ENCODE measurements at places on chromosomes 3 and 15.

DNA sequence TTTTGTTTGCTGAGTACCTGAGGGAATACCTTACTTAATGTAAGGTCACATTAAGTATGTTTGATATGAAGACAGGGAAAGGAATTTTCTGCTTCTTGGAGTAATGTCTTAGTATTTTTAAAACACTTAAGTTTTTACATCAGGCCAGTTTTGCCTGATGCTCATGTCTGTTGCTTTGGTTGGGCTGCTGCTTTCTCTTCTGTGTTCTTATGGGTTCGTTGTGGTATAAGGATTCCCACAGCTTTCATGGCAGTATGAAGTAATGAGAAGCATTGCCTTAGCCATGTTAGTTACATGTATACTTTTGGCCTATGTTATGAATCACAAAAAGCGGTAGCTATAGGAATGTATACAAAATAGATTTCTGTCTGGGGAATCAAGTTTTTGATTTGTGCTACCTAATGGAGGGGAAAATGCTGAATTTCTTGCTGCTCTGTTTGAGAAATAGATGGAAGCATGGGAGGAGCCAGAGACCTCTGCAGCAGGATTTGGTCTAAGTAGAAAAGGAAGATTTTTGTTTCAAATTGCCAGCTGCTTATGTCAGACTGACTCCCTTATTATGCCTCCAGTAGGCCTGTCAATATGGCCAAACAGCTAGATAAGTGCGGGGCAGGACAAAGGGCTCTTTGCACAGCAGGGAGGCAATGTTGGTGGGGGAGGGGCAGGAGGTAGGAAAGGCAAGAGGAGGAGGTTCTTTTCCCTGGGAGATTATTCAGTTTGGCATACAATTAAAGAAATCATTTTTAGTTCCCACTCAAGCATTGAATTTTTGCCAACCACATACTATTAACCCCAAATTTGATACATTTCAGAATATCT lies 5.2 kb downstream of the SETD5 start:
- no peak for DNase-seq

DNA sequence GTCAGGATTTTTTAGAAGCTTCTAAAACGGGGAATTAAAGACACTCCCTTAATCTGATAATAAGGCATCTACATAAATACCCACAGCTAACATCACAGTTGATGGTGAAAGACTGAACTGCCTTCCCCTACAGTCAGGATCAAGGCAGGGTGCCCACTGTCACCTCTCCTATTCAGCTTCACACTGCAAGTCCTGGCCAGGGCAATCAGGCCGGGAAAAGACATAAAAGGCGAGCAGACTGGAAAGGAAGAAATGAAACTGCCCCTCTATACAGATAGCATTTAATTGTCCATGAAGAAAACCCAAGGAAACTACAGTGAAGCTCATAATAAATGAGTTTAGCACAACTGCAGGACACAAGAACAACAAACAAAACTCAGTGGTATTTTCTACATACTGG lies 61.7 kb downstream of the HERC2 start:
- no peak for DNase-seq

- no peak for DNase-seq
Measured at GRCh38 chr15:74179983-74180880, 6.7 kb downstream of the ISLR start.

DNA sequence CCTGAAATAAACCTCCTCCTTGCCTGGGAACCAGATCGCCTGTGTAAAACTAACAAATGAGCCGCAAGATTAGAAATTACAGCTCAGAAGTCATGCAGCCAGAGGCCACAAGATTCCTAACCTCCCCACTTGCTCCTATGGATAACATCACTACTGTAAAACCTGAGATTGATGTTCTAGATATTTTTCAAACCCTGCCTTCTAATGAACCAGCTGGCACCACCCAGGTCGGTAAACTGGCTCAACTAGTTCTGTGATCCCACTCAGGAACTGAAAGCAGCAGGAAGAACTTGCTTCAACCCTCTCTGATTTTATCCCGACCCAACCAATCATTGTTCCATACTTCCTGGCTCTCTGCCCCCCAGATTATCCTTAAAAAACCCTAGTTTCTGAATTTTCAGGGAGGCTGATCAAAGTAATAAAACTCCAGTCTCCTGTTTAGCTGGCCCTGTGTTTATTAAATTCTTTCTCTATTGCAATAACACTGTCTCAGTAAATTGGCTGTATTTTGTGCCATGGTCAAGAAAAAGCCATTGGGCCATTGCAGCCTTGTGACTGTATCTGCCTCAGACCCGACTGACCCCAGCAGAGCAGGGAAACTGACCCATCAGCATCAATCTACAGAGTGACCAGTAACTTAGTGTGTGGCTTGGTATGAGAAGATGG lies 98.9 kb downstream of the RPLP1 start:
- no peak for DNase-seq

DNA sequence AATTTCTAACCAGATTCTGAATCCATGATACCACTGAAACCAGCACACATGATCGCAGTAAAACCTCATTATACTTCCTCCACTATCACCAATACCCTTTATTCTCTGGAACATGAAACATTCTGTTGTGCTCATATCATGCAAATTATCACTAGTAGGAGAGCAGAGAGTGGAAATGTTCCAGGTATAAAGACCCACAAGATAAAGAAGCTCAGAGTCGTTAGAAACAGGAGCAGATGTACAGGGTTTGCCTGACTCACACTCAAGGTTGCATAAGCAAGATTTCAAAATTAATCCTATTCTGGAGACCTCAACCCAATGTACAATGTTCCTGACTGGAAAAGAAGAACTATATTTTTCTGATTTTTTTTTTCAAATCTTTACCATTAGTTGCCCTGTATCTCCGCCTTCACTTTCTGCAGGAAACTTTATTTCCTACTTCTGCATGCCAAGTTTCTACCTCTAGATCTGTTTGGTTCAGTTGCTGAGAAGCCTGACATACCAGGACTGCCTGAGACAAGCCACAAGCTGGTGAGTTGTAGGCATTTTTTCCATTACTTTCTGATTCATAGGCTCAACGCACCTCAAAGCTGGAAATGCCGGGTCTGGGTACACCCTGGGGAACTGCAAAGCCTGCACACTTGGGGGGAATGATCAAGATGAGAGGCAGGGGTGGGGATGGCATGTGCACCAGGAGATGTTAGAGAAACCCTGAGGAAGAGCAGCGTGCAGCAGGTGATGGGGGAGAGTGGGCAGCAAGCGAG lies at the start of gene CCR2:
TSS of gene CCR2 (plus strand) at position 465 of the 764 bp plus-strand sequence. CDS start 3,417 bp downstream, outside the sequence.
- DNase-seq, result peak; percentile 23

- DNase-seq, result no peak
Measured at GRCh38 chr3:126306888-126307482, 50.2 kb downstream of the KLF15 start.

GRCh38 chr15:33160581-33161165 lies 33.8 kb downstream of the FMN1 start:
- DNase-seq, result no peak

- DNase-seq, result no peak
Measured at GRCh38 chr15:38088971-38089370, 154.5 kb downstream of the TMCO5A start.

GRCh38 chr15:88681610-88682221 lies 42.9 kb downstream of the ISG20 start:
- DNase-seq, result no peak

- DNase-seq, result peak; percentile 19
Measured at GRCh38 chr3:197186887-197187588, 111.4 kb downstream of the DLG1 start.

- DNase-seq, result no peak
Measured at GRCh38 chr15:71654720-71655174, 155.6 kb upstream of the NR2E3 start.

- no peak for DNase-seq
Measured at GRCh38 chr3:129021140-129021551, 20.0 kb downstream of the EFCC1 start.

GRCh38 chr3:108175352-108175751 lies 46.9 kb downstream of the IFT57 start:
- DNase-seq, result no peak

DNA sequence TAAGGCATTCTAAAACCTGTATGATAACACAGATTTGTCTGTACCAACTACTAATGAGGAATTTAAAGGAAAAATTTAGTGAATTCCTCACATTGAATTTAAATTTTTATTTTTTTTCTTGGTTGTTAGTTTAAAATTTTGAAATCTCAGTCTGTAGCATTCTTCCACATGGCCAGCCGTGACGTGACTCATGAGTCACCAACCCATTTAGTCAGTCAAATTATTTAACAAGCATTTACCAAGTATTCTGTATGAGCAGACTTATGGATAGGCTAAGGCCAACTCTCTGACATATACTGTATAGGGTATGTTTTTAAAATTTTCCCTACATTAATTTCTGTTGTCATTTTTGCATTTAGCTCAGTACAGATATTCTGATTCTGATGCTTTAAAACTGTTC lies 112.9 kb downstream of the CNTN4 start:
- no peak for DNase-seq

DNA sequence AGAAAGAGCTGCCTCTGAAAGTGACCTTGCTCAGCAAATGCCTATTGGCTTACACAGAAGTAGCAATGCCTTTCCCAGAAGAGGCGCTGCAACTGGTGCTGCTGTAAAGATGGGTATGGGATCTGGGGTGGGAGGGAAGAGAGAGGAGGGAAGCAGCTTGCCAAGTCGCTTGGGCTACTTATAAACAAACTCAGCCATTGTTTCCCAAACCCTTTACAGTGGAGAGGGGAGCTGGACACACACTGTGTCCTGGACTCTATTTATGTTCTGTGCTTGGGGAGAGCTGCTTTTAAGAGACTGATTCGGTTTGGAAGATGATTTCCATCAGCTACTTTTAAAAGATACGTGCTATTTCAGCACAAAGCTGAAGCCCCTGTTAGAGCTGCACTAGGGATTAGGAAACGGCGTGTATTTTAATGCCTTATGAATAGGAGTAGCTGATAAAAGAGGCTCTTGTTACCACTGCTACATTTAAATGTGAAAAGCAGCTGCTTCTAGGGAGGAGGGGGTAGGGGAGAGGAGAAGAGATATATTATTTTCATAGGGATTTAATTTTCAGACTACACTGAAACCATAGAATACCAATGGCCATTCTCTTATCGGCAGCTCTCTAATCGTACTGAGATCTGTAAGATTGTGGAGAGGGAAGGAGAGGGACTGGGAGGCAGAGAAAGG lies 440.6 kb downstream of the MCTP2 start:
- no peak for DNase-seq
